ENCODE measurements at places on chromosomes 1 and 21.

- DNase-seq = no peak
Measured at GRCh38 chr1:5758859-5759578, 233.2 kb downstream of the NPHP4 start.

GRCh38 chr1:48415050-48415449 lies 57.0 kb downstream of the SPATA6 start:
- DNase-seq = no peak

DNA sequence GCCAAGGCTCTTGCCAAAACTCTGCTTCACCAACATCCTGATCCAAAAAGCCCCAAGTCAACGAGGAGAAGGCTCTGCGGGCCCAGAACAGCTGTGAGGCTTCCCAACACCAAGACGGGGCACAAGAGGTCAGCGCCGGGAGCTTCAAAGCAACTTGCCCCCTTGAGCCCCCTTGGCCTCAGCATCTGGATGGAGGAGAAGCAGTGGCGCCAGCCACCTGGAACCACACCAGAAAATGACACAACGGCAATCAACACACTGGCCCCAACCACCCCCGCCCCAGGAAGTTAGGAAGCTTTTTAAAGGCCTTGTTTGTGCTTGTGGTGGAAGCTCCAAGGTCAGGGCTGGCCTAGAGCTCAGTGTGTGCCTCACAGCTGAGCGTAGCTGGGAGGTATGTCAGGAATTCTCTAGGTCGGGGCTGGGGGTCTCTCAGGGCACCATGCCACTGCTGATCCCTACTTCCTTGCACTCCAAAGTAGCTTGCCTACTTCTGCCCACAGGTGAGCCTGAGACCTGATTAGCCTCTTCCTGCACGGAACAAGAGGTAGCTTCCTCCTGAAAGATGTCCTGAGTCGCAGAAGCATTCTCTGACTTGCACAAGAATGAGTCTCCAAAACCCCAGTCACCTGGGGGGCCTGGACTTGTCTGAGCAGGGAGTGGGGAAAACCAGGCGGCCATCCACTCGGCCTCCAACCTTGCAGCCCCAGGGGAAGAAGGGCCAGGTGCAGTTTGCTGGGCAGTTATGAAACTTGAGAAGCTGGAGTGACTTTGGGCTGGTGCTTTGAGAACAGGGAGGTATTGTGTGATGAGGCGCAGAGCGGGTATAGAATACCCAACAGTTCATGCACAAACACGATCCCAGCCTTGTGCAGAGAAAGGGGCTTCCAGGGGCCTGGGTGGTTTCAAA lies 9.7 kb upstream of the SRP9 start:
- DNase-seq = no peak

DNA sequence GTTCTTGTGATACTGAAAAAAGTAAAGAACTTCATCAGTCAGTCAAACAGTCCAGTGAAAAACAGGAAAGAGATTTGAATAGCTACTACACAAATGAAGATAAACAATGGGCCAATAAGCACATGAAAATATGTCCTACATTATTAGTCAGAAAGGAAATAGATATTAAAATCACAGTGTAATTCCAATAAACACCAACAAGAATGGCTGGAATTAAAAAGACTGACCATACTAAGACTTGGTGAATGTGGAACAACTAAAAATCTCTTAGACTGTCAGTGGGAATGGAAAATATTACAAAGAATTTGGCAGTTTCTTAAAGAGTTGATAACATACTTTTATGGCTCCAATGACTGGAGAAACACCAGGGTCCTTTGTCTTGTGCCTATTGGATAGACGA lies 241.8 kb upstream of the USP24 start:
- no peak for DNase-seq

GRCh38 chr1:11645670-11646265 lies 8.5 kb downstream of the FBXO2 start:
- DNase-seq = peak; percentile 58

DNA sequence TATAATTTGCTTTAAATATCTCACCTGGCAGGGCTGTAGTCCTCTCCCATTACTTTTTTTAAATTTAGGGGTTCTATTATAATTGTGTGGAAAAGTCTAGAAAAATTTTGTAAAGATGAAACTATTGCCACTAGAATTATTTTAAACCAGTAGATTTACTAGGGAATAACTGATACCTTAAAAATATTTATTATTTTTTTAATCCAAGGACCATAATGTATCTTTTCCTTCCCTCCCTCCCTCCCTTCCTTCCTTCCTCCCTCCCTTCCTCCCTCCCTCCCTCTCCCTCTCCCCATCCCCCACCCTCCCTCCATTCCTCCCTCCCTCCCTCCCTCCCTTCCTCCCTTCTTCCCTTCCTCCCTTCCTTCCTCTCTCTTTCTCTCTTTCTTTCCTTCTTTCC lies 90.5 kb downstream of the DNM3 start:
- no peak for DNase-seq

DNA sequence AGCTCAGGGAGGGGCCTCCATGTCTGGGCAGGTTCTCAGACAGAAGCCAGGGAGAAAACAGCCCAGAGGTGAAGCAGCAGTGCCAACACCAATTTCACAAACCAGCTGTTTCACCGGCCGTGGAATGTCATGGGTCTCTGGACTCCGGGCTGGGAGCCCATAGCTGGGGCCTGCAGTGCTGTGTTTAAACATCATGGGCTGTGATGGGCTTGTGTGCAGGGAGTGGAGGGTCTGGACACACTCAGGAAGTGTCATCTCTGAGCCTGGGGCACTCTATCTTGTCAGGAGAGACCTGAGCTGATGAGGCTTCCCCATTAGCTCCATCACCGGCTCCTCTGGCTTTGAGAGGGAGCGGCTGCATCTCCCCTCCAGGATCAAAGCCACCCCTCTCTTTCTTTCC lies 173.6 kb upstream of the IGSF21 start:
- DNase-seq = no peak

- no peak for DNase-seq
Measured at GRCh38 chr1:15843826-15844572, 3.5 kb upstream of the SPEN start.

Data from activated T-helper 1 cell treated with anti-CD3 and anti-CD28 coated beads, Interleukin-2, amount 50 U/mL, for 16 hours (primary cell).